B cell (primary cell): ENCODE measurements at places on chromosomes 2 and 18.

- peak overlapping the region; percentile 78 for H3K27ac ChIP-seq
- DNase-seq = peak; percentile 61
- H3K4me1 ChIP-seq = peaks cover 17% of the 10 kb centered on the region
- no peaks in the 10 kb centered on the region for H3K27me3 ChIP-seq
- H3K36me3 ChIP-seq = no peaks in the 10 kb centered on the region
Observed at GRCh38 chr2:39437522-39438296, 624 bp upstream of the MAP4K3 start.

DNA sequence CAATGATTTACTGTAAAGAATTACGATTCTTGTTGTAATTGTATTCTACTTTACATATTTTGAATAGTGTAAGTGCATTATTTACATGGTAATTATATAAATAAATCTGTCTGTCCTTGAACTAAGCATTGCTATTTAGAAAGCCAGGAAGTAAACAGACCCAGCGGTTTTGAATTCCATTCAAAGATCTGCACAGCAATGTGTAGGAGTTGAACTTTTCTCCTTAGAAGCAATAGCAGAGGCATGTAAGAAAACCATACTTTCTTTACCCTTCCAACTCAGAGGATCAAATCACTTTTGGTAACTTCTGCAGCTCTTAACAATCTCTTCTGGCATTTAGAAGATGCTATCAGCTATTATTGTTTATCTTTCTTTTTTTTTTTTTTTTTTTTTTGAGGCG is 109.2 kb upstream of the VRK2 start:
- H3K4me3 ChIP-seq = no peak overlapping the region
- H3K27ac ChIP-seq = no peak overlapping the region
- no peaks in the 10 kb centered on the region for H3K4me1 ChIP-seq
- no peaks in the 10 kb centered on the region for H3K27me3 ChIP-seq
- DNase-seq = no peak

DNA sequence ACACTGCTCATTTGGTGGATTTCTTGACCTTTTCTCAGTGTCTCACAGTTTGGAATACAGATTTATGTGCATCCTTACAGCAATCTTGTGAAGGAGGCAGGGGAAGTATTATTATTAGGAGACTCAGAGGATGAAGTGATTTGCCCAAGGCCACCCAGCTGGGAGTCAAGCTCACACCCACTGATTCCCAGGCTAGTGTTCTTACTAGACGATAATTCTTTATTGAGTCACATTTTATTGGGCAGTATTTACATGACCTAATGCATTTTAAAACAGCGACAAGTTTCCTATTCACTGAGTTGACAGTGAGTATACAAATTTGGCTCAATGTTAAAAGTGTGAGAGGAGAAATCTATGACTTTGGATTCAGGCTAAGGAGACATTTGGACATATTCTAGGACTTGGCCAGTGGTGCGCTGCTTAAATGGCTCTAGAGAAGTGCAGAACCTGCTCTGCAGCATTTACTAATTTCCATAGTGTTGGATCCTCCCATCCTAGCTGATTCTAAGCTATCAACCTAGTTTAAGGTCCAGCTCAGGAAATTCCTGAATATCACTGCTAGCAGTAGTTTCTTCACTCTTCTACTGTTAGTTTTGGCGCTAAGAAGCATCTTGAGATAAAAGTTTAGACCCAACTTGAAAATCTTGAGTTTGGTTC is 199.3 kb downstream of the MTX2 start:
- H3K36me3 ChIP-seq = no peaks in the 10 kb centered on the region
- H3K4me1 ChIP-seq = peaks cover 12% of the 10 kb centered on the region
- no peak overlapping the region for H3K27ac ChIP-seq

- H3K4me3 ChIP-seq = no peak overlapping the region
- H3K27ac ChIP-seq = no peak overlapping the region
- no peaks in the 10 kb centered on the region for H3K4me1 ChIP-seq
- no peaks in the 10 kb centered on the region for H3K36me3 ChIP-seq
- H3K27me3 ChIP-seq = no peaks in the 10 kb centered on the region
- no peak for DNase-seq
Observed at GRCh38 chr2:84800194-84800805, 80.6 kb downstream of the TRABD2A start.

GRCh38 chr2:1675633-1676032 is 68.7 kb downstream of the PXDN start:
- H3K27ac ChIP-seq = no peak overlapping the region
- no peak overlapping the region for H3K4me3 ChIP-seq
- no peaks in the 10 kb centered on the region for H3K36me3 ChIP-seq
- H3K4me1 ChIP-seq = no peaks in the 10 kb centered on the region

DNA sequence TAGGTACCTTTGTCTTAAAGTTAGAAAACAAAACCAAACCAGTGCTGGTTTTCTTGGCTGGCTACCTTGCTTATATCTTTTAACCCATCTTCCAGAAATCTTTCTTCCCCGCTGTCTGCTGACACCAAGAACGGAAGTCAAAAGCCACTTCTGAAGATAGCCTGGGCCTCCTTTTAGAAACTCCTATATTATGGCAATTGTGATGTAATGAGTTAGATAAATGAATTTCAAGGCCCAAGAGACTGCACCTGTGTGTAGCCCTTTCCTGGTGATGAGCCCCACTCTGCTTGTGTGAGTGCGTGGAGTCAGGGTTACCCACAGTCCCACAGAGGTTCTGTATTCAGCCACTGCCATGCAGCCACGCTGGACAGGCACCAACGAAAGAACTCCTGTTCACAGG is 60.7 kb downstream of the ARMC9 start:
- H3K4me3 ChIP-seq = no peak overlapping the region
- no peaks in the 10 kb centered on the region for H3K27me3 ChIP-seq
- H3K27ac ChIP-seq = no peak overlapping the region
- DNase-seq = no peak

GRCh38 chr2:62725712-62726055 is 20.2 kb downstream of the EHBP1 start:
- H3K27me3 ChIP-seq = no peaks in the 10 kb centered on the region
- DNase-seq = peak; percentile 8
- no peak overlapping the region for H3K4me3 ChIP-seq
- H3K36me3 ChIP-seq = no peaks in the 10 kb centered on the region

GRCh38 chr2:238774071-238774470 is 73.8 kb upstream of the TWIST2 start:
- H3K4me1 ChIP-seq = no peaks in the 10 kb centered on the region
- no peaks in the 10 kb centered on the region for H3K27me3 ChIP-seq
- no peaks in the 10 kb centered on the region for H3K36me3 ChIP-seq
- H3K27ac ChIP-seq = no peak overlapping the region
- no peak for DNase-seq
- no peak overlapping the region for H3K4me3 ChIP-seq

DNA sequence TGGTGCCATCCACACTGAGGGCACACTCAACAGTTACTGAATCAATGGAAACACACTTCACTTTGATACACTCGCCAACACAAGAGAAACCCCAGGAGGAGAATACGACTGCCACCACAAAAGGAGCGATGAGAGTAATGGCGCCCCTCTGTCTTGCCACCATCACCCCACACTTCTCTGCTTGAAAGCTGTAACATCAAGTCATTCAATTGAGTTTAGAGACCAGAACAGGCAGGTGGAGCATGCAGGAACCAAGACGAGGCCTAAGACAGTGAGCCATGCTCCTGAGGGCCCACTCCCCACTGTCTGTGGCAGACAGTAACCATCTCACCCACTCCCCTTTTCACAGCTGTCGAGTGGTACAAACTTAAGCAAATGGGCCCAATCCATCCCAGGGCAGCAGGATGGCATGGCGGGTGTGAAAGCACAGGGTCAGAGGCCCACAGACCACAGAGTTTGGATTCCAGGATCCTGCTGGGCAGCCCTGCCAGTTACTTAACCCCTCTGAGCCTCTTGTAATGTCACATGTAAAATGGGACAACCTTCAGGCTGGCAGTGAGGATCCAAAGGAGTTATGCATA is 101.9 kb downstream of the TNS1 start:
- H3K4me1 ChIP-seq = no peaks in the 10 kb centered on the region
- no peak overlapping the region for H3K27ac ChIP-seq
- DNase-seq = no peak
- no peak overlapping the region for H3K4me3 ChIP-seq
- H3K36me3 ChIP-seq = no peaks in the 10 kb centered on the region

DNA sequence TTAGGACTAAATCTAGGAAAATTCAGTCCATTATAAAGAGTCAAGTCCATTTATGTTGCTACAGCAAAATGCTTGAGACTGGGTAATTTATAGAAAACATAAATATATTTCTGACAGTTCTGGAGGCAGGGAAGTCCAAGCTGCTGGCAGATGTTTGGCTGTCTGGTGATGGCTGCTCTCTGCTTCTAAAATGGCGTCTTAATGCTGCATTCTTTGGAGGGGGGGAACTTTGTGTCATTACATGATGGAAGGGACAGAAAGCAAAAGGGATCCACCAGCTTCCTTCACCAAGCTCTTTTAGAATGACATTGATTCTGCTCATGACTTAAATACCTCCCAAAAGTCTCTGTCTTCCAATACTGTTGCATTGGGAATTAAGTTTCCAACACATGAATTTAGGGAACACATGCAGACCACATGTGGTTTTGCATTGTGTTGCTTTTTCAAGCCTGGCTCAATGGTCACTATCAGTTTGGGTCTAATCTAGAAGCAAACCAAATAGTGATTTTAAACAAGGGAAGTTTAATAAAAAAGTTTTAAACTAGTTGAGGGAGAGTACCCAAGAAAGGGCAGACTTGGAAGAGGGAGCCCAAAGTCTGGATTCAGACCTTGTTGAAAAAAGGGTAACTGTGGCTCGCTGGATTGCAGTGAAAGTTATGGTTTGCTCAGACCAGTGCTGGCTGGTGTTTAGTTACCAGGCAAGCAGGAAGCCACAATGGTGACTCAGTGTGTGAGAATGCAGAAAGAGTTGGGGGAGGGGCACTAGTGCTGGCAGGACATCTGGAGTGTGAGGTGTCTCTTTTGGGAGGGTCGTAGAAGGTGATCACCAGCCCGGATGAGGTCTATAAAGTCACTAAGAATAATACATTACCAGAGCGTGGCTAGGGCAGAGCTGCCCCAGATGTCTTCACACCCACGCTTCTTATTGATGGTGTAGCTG is 30.8 kb downstream of the C18orf54 start:
- no peaks in the 10 kb centered on the region for H3K4me1 ChIP-seq
- no peak for DNase-seq
- H3K4me3 ChIP-seq = no peak overlapping the region
- no peak overlapping the region for H3K27ac ChIP-seq
- H3K27me3 ChIP-seq = no peaks in the 10 kb centered on the region
- no peaks in the 10 kb centered on the region for H3K36me3 ChIP-seq

DNA sequence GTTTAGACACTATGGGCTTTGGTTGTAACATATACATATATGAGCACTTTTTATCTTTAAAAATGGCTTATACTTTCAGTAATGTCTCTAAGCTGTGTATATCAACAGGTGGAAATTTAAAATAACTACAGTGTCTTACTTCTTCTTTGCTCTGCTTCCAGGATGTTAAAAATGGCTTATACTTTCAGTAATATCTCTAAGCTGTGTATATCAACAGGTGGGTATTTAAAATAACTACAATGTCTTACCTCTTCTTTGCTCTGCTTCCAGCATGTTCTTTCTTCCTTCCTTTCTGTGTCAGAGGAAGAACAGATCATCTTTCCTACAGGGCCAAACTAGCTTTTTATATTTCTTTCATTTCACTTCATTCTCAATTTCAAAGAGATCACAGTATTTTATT is 689.6 kb downstream of the EPHA4 start:
- no peak overlapping the region for H3K4me3 ChIP-seq
- H3K36me3 ChIP-seq = no peaks in the 10 kb centered on the region
- no peak overlapping the region for H3K27ac ChIP-seq

GRCh38 chr2:65370387-65371073 is 61.9 kb downstream of the SPRED2 start:
- H3K27ac ChIP-seq = no peak overlapping the region
- no peaks in the 10 kb centered on the region for H3K36me3 ChIP-seq

DNA sequence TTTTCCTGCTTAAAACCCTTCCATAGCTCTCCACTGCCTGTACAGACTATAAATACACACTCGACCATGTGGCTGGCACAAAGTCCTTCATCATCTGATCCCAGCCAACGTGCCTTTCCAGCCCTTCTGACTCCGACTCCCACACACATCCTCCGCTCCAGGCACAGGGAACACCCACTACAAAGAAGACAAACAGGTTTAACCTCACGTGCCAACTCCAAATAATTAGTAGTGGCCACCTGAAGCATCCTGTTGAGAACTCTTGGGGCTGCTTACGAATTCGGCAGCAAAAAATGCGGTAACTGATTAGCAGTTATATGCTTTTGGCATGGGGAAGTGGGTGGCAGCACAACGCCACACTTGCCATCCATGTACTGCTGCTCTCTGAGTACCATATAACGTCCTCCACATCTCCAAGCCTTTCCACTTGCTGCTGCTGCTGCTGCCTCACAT is 12.1 kb downstream of the SPIRE1 start:
- H3K4me3 ChIP-seq = no peak overlapping the region
- no peaks in the 10 kb centered on the region for H3K36me3 ChIP-seq
- no peaks in the 10 kb centered on the region for H3K4me1 ChIP-seq

DNA sequence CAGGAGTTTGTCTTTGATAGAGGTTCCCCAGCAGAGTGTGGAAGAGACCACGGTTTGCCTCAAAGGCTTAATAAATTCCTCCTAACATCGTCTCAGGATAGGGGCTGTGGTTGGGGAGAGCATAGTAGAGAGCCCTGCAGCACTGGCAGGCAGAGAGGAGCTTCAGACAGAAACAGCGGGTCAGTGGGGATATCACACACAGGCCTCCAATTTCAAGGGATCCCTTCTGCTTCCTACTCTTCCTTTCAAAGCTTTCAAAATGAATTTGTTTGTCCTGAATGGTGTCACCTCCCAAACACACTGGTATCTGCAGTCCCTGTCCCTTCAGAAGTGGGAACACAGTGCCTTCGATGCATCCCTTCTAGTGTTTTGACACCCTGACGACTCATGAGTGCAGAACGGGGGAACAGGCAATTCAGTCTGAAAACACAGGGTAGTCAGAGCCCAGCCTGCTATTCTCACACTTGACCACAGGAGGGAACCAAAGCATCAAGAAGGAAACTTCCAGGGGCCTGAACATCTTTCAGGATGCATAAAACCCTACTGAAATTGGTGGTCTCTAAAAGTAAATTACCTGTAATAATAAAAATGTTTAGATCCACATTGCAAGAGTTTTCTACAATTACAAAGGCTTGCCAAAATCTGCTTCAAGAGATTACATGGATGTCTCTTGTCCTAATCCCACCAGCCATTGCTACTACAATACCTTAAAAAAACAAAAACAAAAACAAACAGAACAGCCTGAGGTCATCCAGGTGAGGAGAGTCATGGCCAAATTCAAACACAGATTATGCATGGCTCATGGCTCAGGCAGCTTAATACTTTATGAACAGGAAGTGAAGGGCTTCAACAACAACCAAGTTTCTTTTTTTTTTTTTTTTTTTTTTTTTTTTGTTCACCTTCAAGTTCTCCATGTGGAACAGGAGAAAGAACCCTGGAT is 49.8 kb downstream of the SLC14A2 start:
- H3K27me3 ChIP-seq = no peaks in the 10 kb centered on the region
- H3K4me1 ChIP-seq = peaks cover 13% of the 10 kb centered on the region
- H3K4me3 ChIP-seq = no peak overlapping the region
